Kidney epithelial cell (primary cell): ENCODE measurements at places on chromosomes 6 and 20.

DNA sequence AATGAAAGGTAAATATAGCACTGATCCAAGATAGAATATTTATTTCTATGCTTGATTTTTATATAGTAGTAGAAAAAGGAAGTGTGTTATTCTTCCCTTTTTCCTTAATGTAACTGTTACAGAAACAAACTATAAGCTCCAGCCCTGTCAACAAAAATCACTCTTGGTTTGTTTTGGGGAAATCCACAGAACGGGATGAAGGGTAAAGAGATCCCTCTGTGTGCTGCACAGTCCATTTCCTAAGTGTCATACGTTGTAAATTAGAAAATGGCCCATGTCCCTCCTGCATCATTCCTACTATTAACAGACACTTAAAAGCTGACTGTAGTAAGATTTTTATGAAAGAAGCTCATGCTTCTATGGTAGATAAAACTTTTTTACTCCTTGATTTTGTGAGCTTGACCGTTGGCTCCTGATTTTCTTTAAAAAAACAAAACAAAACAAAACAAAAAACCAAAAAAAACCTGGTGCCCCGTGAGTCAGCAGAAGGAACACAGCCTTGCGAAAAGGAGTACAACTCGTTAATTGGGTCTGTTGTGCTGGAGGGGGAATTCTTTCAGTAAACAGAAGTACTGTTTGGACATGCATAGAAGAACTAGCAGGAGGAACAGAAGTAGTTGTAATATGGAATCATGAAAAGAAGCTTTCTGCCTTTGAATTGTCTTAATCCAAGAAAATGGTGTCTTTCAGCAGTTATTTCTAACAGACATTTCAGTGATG, 67.5 kb downstream of the RTN4IP1 start:
- no peak for DNase-seq

DNA sequence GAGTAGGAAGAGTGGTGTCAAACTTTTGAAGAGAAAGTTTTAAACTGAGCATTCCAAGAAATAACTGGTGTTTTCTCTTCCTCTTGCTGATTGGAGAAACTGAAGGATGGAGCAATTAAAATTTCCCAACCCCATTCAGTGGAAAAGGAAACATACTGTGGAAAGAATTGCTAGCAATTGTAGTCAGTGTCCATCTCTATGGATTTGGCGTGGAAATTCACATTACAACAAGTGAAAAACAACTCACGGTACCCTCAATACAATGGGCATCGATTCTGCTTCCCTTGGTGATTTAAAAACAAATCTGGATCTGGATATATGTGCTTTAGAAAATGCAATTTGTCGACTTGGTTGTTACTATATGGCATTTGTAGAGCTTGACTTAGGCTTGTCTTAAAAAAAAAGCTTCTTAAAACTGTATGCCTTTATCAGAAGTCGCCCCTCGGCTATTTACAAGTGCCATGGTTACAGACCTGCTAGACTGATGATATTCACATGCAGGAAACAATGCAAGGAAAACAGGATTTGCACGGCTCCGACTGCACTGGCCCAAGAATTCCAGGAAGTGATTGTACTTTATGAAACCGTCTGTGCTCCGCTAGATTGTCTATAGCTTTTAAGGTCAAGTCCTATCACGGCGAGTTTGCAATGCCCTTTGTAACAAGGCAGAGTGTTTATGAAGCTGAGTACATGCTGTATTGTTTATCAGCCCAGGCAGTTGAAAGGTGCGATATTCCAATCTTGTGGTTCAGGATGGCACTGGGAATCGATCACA, 131.7 kb upstream of the PHACTR1 start:
- no peak for DNase-seq

- DNase-seq, result no peak
Measured at GRCh38 chr6:107968081-107968480, 10.1 kb upstream of the SEC63 start.

- no peak for DNase-seq
Measured at GRCh38 chr6:142883011-142883410, 62.0 kb downstream of the HIVEP2 start.
